Stimulated activated CD4-positive, alpha-beta T cell treated with anti-CD3 and anti-CD28 coated beads, Interleukin-15, amount 100 ng/mL, for 24 hours (primary cell): ENCODE measurements at places on chromosomes 11 and 22.
A peak's percentile ranks its signal among the peaks of the same experiment; 100 is the strongest.

GRCh38 chr22:43396934-43397457, 14.8 kb upstream of the MPPED1 start:
- no peak for DNase-seq

DNA sequence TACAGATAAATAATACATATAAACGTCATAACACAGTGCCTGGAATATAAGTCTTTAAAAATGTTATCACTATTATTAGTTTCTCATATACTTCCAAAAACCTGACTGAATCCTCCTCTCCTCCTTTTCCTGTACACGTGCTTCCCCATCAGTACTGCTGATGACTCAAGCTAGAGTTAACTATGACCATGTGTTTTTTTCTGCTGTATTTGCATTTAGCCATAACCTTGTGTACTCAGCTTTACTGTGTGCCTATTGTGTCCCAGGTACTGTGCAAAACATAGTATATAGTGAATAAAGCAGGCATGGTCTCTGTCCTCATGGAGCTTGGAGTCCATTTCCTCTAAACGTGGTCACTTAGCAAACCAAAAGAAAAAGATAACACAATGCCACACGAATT, 56.5 kb upstream of the ARHGAP32 start:
- DNase-seq, result no peak

GRCh38 chr11:89147229-89147628, 30.4 kb upstream of the TYR start:
- DNase-seq, result no peak

DNA sequence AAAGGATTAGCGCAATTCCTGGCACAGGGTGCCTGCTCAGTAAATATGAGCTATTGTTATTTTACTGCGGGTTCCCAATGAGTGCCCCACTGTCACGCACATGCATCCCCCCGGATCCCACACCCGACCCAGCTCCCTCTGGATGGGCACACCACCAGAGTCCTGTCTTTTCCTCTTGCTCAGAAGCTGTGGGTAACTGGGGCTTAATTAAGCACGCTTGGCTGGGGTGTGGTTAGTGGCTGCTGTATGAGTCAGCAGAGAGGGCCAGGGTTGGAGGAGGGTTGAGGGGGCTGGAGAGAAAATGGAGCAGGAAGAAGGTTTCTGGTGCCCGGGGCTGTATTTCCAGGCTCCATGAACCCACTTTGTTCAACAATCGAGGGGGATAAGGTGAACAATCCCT, 30.3 kb upstream of the NECTIN1 start:
- DNase-seq, result no peak

GRCh38 chr11:10019906-10020682, 273.9 kb downstream of the SBF2 start:
- DNase-seq, result no peak

DNA sequence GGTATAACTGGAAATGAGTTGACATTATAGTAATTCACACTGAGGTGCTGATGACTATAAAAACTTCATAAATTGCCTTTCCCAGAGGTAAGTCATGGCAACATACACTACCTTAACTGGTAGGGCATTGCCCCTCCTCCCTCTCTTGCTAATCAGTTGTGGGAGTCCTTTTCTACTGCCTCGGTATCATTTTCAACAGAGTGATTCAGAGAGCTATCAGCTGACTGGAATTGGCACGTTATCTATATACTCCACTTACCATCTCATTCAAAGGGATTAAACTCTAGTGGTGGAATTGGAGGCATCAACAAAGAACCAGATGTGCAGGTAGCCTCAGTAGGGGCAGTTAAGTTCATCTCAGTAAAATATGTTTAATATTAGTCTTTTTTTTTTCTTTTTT, 8.0 kb upstream of the NUP160 start:
- DNase-seq, result no peak

- DNase-seq, result no peak
Measured at GRCh38 chr11:111063726-111064517, 181.6 kb upstream of the POU2AF2 start.

GRCh38 chr11:43558146-43558545, 122.4 kb upstream of the HSD17B12 start:
- DNase-seq, result no peak

DNA sequence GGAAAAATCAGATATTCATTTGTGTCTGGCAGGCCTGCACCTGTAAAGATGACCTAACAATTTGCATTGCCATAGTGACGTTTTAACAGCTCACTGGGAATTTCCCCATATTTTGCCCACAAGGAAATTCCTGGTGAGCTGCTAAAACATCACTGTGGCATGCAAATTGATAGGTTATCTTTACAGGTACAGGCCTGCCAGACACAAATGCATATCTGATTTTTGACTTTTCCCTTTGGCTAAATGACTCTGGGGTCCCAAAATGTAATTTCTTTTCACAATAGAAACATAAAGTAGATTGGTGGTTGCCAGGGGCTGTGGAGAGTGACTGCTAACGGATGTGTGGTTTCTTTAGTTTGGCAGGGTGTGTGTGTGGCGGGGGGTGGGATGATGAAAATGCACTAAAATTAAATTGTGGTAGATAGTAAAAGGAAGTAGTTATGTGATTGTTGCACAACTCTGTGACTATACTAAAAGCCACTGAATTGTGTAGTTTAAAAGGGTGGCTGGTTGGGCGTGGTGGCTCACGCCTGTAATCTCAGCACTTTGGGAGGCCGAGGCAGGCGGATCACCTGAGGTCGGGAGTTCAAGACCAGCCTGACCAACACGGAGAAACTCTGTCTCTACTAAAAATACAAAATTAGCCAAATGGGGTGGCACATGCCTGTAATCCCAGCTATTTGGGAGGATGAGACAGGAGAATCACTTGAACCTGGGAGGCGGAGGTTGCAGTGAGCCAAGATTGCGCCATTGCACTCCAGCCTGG, 18.5 kb upstream of the FEZ1 start:
- DNase-seq, result peak; percentile 72

DNA sequence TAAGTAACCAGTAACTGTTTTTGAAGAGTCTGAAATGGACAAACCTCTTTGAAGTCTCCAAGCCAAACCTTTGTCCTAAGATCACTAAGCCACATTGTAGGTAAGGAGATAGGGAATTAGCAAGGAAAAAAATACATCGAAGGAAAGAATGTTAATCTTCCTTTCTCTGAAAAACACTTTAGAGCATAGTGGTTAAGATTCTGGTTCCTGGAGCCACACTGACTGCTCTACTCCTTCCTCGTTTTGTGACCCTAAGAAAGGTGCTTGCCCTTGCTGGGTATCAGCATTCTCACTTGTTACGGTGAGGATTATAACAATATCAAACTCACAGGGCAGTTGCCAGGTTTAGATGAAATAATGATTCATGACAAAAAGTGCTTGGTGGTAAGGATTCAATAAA, 104.0 kb downstream of the SIK3 start:
- DNase-seq, result no peak

- no peak for DNase-seq
Measured at GRCh38 chr11:57370251-57370650, 10.7 kb downstream of the PRG3 start.

- DNase-seq, result no peak
Measured at GRCh38 chr22:30192427-30192826, 54.1 kb downstream of the LIF start.

DNA sequence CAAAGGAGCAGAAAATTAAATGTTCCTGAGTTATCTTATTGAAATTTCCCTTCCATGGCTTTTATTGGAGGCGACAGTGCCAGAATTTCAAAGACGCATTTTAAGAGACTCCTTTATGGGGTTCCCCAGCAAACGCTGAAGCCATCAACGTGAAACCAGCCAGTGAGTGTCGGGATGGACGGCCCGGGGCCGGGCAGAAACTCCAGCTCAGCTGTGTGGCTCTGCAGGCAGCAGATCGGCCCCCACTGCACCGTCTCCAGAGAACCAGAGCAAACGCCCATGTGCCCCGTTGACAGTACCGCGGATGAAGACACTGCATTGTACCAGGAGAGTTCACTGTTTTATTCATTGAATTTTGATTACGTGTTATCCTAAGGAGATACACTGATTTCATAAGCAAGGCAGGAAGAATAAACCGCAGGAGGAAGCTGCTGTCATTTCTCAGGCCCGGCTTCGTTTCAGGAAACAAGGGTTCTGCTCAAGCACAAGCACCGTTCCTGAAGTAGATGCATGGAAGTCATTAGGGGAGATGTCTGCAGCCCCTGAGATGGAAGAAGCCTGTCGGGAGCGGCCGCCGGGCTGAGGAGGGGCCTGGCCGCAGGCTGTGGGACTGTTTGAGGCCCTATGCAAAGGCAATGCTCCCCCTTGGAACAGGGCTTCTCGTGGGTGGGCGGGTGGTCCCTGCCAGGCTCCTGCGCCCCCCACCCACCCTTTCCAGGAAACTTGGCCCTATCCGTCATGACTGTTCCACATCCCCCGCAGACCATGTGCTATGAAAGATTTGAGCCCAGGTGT, 639.7 kb downstream of the TBC1D22A start:
- DNase-seq, result no peak

DNA sequence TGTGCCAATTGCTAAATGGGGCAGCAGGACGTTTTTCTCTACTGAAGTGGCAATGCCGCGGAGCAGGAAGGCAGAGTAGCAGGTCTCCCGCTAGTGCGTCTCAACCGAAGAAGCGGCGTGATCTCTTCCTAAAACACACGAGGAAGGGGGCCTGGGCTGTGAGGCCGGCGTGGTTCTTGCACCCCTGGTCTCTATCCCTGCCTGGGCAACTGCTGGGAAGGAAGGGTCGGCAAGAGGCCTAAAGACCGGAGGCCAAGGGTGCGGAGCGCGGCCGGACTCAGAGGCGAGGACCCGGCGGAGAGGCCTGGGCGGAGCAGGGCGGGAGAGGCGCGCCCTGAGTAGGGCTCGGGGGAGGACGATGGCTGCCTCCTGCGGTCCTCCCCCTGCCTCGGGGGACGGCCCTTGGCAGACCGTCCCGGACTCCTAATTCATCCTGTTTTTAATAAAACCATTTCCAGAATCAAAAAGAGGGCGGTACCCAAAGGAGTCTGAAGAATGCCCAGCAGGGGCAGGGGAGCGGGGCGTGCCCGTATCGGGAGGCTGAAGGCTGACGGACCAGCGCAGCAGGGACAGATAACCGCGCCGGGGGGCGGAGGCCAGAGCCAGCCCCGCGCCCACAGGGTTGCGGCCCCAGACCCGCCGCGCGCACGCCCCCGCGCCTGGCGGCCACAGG, 572 bp upstream of the APLP2 start:
- peak; percentile 51 for DNase-seq

DNA sequence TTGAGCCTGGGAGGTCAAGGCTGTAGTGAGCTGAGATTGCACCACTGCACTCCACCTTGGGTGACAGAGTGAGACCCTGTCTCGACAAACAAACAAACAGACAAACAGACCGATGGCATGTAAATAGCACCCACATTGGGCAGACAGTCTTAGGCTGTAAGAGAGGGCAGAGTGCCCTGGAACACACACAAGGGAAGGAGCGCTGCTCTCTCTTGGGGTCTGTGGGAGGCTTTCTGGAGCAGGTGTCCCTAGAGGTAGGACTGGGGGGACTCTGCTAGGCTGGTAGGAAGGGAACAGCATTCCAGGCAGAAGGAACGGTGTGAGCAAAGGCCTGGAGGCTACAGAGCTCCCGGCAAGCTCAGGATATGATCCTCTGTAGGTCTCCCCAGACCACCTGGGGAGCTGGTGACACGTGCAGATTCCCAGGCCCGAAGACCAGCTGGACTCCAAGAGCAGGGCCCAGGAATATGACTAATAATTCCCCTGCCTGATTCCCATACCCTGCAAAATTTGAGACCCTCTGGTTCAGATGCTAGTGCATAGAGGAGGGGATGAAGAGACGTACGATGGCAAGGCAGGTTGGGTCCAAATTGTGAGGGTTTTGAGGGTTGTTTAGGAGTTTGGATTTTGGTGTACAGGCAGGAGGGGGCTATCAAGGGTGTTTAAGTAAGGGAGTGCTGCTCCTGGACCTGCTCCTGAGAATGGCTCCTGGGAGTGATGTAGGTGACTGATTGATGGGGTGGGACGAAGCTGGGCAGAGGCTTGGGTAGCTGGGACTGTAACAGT, 11.6 kb downstream of the SMIM38 start:
- DNase-seq, result no peak

DNA sequence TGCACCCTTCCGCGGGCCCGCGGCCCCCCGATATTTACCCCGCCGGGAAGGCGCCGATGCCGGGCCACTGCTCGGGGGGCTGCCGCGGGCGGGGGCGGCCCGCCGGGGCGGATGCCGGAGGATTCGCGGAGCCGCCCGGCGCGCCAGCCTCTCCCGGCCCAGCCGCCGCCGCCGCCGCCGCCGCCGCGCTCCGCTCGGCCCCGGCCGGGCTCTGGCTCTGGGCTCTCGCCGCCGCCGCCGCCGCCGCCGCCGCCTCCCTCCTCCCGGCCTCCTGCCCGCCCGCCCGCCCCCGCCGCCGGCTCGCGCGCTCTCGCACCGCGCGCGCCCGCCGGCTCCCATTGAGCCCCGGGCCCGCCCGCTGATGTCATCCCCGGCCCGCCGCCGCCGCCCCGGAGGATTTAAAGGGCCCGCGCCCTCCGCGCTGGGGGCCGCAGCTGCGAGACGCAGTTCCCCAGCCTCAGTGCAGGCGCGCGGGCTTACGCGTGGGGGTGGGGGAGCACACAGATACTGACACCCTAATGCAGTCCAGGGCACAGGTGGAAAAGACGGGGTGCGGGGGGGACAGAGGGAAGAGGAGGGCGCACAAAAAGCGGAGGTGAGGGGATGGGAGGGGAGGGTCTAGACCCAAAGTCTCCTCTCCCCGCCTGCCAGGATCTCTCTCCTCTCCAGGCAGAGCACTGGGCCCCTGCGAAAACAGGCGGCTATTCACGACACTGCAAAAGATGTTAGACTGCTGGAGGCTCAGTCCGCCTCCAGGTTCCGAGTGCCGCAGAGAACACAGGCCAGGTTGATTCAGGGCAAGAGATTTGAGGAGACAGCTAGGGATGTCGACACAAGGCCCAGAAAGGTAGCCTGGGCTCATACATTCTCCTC, at the start of gene CSNK1E:
CSNK1E (minus strand) TSS at position 312 of the 873 bp plus-strand sequence. CDS start 3,276 bp downstream, outside the sequence.
- peak; percentile 81 for DNase-seq

- no peak for DNase-seq
Measured at GRCh38 chr22:47201996-47202818, 439.8 kb downstream of the TBC1D22A start.

GRCh38 chr11:128890543-128891368, at the start of gene KCNJ5:
Gene KCNJ5, plus strand, starts transcription at chr11:128891356. Its CDS starts 19,918 bp downstream, at chr11:128911274.
- peak; percentile 40 for DNase-seq

DNA sequence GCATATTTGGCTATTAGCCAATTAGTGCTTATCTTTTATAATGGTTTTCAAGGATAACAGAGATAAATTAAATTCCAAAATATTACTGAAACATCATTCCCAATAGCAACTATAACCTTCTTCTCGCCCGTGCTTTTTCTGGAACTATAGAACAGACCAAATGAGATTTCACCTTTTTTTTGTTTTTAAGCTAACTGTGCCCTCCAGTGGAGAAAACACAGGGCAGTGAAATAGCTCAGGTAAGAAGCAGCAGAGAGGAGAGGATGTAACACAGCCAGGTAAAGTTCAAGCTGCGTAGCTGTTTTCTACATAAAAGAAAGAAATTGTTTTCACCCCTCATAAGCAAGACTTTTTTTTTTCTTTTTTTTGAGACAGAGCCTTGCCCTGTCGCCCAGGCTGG, 28.2 kb downstream of the HSD17B12 start:
- no peak for DNase-seq

GRCh38 chr22:36745301-36745995, 30.5 kb downstream of the IFT27 start:
- DNase-seq, result no peak
